CD8-positive, alpha-beta memory T cell (primary cell): ENCODE measurements at places on chromosomes 7 and 10. TPM values are rescaled to one million over a fixed set of nuclear protein-coding genes. Genes with fewer than 3 reads are reported as not detected.

The CD36 gene
- total RNA-seq = 4.6 TPM

The ZNF804B gene
- total RNA-seq = not detected

- no peak for DNase-seq
These were observed 54.9 kb downstream of the CLIP2 start for GRCh38 chr7:74344132-74344496.

GRCh38 chr10:101767600-101767945 lies 8.3 kb downstream of the FGF8 start:
- DNase-seq = no peak

DNA sequence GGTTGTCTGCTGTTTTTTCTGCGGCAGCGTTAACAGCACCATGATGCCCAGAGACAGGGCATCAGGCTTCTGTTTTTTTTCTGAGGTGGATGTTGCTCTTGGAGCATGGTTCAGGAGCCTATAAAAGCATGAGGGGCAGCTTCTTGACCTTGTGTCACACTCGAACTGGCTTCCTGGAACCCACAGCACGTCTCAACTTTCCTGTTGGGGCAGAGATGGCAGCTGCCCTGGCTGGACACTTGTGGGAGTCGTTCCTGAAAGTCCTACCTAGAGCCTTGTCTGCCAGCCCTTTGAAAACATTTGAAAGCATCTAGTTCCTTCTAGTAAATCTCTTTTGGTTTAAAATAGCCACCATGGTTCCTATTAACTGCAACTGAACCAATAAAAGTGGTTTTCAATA lies 28.9 kb upstream of the PRKAG2 start:
- no peak for DNase-seq

DNA sequence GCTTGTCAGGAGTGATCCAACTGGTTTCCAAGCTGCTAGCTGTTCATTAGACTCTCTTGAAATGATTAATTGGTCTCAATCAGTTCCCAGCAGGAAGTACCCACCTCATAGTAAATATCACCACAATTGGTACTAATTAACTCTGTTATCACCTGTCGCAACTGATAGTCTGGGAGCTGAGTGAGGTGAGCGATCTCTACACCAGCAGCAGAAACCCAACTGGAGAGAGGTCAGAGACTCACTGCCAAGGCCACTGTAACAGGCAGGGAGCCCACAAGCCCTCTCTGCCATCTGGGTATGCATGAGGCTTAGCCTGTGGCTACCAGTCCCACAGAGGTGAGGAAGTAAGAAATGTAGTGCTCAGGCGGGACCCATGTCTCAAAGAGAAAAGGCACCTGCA lies 245.5 kb downstream of the DYNC1I1 start:
- no peak for DNase-seq

DNA sequence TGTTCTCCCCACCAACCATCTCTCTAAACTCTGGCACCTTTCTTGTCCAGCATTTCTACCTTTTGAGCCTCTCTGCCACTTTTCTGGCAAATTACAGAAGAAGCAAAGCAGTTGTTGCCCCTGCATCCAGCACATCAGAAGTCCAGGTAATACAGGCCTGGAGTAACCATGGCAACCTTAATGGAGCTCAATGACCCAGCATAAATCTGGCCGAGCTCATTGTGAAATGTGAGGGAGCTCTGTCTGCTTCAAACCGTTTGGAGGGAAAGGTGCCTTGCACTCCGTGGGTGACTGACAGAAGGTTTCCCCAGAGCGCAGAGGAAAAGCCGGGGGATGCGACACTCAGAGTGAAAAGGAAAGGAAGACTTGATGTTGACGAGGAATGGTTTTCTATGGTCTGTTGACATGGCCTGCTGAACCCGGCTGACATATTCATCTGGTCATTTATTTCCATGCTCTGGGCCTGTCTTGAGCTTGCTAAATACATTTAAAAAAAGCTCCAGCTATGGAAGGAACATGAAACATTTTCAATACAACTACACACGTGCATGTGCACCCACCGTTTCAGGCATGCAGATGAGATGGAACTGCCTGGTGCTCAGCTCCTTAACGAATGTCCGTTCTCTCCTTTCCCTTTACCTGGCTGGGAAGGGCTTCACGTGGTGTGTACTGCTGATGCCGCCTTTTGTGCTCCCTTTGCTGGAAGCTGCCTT lies 74.9 kb downstream of the ADRA2A start:
- no peak for DNase-seq

DNA sequence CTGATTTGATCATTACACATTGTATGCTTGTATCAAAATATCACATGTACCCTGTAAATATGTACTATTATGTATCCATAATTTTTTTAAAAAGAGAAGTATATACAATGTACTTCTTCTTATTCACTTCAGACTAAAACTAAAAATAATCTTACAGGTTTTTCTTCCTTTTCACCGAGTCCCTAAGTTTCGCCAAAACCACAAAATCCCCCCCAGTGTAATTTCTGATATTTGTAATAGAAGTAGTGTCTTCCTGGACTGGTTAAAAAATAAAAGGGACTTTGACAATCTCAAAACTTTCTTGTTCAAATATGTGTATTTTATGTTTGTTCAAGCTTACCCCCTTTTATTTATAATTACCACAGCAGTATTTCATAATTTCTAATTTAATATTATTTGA lies 23.9 kb downstream of the EPC1 start:
- no peak for DNase-seq

DNA sequence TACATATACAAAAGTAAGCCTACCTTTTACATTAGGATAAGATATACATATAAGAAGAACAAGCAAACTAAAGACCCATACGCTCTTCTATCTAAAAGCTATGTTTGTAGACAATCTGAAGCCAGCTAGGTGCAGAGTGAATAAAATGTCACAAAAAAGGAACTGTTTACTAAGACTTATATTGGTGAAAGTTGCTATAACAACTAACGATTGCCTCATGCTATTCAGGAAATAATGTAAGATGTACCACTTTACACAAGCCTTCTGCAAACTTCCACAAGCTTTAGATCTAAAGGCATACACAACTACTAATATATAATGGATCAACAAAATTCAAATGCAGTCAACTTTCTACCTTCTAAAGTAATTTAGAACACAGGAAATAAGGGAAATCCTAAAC lies 175.1 kb downstream of the SRPK2 start:
- no peak for DNase-seq

DNA sequence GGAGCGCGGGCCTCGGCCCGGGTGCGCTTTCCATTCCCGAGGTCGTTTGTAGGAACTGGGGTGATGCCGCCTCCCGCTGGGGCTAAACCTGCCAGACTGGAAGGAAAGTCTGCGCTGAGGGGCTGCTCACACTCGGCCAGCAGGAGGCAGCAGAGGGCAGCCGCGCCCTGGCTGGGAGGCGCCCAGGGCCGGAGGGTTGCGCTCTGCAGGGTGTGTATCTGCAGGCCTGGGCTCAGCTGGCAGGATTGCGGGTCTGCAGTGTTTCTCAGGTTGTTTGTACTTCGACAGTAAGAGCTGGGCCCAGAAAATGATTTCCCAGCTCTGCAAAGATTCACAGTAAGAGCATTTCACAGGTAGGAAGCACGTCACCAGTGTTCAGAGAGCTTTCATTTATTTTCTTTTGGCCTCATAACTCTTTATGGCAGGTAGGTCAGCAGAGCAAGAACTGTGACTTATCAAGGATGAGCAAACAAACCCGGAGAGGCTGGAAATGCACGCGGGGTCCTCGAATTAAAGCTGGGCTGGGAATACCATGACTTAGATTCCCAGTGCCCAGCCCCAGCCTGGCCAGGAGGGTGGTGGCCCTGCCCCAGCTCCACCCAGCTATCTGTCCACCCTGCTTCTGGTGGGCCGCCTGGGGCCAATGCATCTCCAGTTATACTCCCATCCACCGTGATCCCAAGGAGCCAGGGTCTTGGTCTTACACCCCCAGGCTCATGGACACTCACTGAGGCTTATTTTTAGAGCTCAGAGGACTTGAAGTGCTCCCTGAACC lies 15.2 kb upstream of the PPP2R2D start:
- peak; percentile 84 for DNase-seq
